ENCODE measurements at places on chromosomes 1 and 21. TPM values are rescaled to one million over a fixed set of nuclear protein-coding genes. Genes with fewer than 3 reads are reported as not detected.

Gene OR2AK2
- total RNA-seq: not detected

Gene DMRTA2
- not detected for total RNA-seq

Gene TNFRSF9
- 64.0 TPM for total RNA-seq

Gene SPRR2A
- total RNA-seq: not detected

Gene B3GALT2
- total RNA-seq: 0.14 TPM

Gene FAM89A
- 15.1 TPM for total RNA-seq

Gene LEMD1
- total RNA-seq: 2.5 TPM

Gene PRAMEF15
- not detected for total RNA-seq

Gene TNFRSF14
- 145 TPM for total RNA-seq

DNA sequence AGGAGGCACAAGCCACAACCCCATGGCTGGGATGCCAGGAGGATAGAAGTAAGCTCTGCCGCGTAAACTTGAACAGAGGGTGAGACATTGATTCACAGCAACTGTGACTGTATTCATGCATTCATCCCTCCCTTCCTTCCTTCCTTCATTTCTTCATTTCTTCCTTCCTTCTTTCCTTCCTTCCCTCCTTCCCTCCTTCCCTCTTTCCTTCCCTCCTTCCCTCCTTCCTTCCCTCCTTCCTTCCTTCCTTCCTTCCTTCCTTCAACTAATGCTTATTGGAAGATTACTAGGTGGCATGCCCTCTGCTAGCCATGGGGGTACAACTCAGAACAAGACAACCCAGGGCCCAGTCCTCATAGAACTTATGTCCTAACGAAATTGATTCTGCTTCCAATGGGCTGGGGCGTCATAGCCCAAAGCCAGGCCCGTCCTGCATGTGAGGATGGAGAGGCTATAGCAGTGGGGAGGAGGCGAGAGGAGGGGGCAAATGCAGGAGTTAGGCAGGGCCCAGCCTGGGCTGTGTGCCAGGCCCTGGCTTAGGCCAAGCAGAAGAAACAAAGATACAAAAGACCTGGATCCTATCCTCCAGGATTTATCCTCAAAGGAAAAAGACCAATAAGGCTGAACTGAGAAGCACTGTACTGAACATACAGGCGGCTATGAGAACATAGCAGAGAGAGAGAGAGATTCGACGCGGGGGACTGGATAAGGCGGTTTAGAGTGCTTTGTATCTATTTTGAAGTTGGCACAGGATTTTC is 24.4 kb upstream of the PAXBP1 start:
- DNase-seq: no peak

DNA sequence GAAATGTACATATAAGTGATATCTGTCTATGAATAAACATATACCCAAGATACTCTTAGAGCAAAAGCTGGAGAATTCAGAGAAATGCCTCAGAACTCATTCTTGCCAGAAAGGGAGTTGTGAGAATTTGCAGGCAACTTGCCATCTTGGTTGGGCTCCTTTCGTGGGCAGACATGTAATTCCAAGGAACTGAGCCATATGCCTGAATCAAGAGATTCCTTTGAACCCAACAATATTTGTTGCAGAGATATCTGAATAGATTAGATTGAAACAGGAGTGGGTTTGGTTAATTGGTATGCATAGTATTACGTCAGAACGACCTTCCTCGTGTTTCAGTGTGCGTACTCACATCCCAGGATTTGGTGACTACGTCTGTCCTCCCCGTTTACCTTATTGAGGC is 67.0 kb downstream of the TGFB2 start:
- no peak for DNase-seq

DNA sequence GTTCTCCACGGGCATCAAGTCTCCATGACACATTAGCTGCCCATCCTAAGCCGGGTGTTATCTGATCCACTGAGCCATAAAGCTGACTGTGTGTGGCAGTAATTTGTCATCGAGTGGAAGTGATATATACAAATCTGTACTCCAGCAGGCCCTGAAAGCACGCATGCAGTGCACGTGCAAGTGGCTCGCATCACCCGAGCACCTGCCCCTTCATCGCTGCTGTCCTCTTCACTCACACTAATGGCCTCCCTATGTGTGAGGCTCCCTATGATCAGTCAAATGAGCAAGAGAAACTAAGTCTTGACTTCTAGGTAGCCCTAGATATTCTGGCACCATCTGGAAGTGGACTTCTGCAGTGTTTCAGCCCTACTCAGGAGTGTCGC is 248.6 kb downstream of the MATN1 start:
- no peak for DNase-seq

DNA sequence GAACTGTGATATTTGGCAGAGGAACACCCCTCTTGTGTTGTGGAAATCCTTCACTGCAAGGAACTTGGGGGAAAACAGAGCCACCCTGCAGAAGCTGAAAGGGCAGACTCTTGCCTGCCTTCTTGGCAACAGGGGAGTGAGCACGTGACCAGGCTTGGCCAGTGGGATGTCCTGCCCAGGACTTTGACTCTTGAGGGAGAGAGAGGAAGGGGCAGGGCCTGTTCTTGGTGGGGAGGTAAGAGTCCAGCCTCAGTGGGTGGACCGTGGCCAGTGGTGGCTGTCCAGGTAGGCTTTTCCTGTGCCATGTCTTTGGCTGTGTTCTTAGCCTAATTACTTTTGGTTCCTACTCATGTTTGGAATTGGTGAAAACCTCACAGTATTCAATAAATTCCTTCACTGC is 8.6 kb upstream of the AK2 start:
- DNase-seq: no peak

GRCh38 chr1:28737307-28738132 is 780 bp downstream of the YTHDF2 start:
- peak; percentile 62 for DNase-seq

- DNase-seq: no peak
These were observed 36.5 kb upstream of the SAMD13 start for GRCh38 chr1:84264961-84265360.

DNA sequence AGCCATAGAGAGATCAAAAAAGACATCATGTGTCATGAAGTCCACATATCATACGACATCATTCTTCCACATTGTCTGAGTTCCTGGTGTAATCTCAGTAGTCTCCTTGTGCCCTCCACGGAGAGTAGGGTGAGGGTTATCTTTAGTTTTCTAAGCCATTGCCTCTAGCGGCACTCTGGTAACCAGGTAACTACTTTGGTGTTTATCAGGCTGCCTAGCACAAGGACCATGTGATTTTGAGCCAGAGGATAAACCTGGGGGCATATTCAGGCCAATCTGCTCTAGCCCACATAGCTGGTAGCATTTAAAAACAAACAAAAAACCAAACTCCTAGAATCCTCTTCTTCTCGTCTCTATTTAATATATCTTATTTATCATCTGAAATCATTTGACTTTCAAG is 147.4 kb downstream of the GDAP2 start:
- no peak for DNase-seq

- DNase-seq: no peak
These were observed 106.1 kb downstream of the MAP3K21 start for GRCh38 chr1:233433436-233434210.

DNA sequence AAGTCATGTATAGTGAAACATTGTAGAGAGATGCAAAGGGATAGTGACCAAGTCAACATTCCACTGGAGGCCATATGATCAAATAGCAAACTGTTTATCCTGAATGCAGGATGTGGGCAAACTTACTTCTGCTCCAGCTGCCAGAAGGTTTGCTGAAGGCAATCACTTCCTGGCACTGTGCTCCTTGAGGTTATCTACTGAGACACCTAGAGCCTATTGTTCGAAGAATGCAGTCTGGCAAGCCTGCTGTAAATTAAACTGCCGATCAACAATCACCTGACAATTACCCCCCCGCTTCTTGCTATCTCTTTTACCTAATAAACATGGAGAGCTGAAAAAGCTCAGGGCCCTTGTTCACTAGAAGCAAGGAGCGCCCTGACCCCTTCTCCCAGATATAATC is 139.4 kb upstream of the B3GALT2 start:
- DNase-seq: no peak

Measured in activated CD4-positive, alpha-beta memory T cell treated with anti-CD3 and anti-CD28 coated beads for 36 hours (primary cell).